ENCODE measurements at places on chromosomes 5 and 9.

DNA sequence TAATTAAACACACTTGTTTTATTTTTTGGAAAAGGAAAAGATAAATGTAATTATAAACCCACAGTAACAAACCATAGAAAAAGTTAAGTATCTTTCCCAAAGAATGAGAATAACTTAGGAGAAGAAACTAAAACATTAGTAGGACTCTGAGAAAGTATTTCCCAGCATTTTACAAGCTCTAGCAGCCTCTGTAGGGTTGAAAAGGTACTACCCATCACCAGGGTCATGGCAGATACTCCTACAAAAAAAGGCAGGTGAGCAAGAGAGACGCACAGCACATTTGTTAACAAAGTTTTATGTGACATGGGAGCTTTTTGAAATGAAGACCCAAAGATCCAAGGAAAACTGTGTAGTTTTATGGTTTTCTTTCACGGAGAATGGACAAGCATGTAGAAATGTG is 77.7 kb upstream of the FAM169A start:
- no peak for DNase-seq

DNA sequence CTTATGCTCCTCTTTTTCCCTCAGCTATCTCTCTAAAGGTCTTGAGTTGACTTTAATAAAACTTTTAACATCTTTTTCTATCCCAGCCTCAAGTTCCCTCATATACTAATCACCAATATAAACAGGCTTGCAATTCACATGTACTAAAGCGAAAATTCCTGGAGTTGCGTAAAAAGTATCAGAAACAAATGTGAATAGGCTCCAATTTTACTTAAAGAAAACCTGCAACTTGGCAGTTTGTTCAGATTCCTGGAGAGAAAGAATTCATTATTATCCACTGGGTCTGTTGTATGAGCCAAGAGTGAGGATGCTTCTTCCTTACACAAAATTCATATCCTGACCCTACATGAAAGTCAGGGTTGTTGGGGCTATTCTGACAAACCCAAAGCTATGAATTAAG is 384.2 kb downstream of the DTWD2 start:
- no peak for DNase-seq

DNA sequence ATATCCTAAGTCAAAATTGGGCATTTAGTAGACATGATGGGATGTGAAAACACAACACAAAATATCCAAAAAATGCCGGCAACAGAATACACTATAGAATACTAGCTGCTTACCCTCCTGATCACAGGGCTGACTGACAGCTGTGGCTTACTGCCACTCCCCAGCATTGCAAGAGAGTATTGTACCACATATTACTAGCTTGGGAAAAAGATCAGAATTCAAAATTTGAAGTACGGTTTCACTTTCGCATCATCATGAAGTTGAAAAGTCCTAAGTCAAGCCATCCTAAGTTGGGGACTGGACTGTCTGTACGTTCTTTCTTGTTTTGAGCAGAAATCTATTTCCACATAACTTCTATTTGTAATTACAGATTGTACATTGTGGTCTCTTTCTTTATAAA is 851.4 kb downstream of the MAT2B start:
- DNase-seq: no peak

GRCh38 chr5:133119233-133119711 is 67.5 kb downstream of the HSPA4 start:
- no peak for DNase-seq

- DNase-seq: no peak
These were observed 145.5 kb upstream of the POU5F2 start for GRCh38 chr5:93886917-93887361.

- no peak for DNase-seq
These were observed 5.5 kb downstream of the FOXB2 start for GRCh38 chr9:77024776-77025545.

DNA sequence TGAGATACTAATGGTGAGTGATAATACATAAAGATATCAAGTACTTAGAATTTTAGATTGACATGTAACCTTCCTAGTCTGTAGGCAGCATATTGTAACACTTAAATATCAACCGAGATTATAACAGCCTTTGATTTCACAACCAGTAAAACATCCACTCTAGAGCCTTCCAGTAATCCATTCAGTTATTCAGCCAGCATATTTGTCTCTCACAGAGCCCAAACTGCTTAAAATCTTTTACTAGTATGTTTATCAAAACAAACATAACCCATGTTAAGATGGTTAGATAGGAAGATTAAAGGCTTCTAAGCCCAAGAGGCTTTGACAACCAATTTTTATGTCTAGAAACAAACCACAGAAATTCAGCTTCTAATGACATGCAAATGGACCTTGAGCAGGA is 177.9 kb upstream of the FST start:
- DNase-seq: no peak

- DNase-seq: no peak
These were observed 69.4 kb upstream of the CTSL start for GRCh38 chr9:87656485-87656884.

GRCh38 chr5:56456002-56456401 is 222.9 kb upstream of the ANKRD55 start:
- DNase-seq: no peak

GRCh38 chr9:4106760-4107143 is 193.1 kb downstream of the GLIS3 start:
- DNase-seq: no peak

DNA sequence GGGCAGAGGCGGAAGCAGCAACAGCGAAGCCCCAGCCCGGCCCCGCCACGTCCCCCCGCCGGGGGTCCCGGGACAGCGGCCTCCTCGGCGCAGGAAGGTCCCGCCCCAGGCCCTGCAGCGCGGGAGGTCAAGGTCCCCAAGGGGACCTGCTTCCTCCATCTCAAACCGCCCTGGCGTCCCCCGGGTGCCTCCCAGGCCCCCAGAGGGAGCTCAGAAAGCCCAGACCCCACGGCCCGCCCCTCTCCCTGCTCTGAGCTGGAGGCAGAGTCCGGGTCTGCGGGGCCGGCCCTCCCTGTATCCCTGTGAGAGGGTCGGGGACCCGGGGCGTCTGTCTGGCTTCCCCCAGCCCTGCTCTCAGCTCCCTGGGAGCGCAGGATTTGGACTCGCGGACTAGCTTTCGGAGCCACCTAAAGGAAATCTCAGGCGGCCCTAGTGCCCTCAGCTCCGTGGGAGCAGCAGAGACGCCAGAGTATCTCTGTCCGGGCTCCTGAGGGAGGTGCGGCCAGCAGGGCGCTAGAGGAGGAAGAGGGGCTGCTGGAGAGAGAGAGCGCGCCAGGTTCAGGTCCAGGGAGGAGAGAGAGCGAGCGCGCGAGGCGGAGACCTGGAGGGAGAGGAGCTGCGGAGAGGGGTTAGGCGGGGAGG is 30.7 kb downstream of the EXOC3 start:
- DNase-seq: peak; percentile 59

DNA sequence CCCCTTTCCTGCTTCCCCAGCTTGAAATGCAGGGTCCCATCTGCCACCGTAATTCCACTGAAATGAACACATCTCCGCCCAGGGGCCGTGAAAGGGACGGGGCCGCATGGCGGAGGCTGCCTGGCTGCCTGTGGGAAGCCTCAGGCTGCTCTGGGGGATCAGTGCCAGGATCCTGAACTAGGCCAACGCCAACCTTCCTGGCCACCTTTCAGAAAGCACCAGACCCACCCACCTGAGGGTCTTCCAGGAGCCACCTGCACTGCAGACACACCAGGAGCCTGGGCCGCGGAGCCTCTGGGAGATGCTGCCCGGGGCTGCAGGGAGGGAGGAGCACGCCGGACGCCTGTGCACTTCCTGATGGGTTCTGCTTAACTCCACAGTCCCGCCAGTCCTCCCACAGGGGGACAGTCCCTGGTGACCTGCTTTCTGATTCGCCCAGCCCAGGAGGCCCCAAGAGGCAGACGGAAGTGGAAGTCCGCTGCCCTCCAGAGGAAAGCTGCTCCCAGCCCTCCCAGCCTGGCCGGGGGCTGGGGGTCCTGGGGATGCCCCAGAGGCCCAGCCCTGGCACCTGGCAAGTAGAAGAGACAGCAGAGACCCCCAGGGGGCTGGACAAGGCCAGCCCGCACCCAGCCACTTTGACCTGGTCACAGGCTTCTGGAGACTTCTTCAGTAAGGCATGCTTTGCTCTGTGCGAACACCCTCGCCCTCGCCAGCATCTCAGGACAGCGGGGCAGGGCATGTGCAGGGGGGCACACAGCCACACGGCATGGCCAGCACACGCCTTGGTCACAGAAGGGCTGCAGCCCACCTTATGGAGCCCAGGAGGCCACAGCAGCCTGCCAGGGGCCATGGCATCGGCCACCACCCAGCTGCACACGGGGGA is at the start of gene CARD9:
Gene CARD9 (minus strand): TSS at position 370 of the 883 bp plus-strand sequence. CDS start 1,591 bp downstream, outside the sequence.
- DNase-seq: no peak

DNA sequence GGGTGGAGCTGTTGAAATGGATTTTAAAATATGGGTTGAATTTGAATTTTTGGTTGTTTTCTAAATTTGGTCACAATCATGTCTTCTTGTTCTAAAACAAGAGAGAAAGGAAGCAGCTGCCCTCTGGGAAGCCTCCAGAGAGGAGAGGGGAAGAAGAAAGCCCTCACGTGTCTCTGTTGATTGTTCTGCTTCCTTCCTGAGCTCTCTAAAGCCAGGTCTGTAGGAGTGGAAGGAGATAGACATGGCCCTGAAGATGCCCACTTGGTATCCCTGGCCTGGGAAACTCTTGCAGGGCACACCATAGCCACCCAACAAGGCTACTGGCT is 59.6 kb downstream of the GALNT12 start:
- DNase-seq: no peak

DNA sequence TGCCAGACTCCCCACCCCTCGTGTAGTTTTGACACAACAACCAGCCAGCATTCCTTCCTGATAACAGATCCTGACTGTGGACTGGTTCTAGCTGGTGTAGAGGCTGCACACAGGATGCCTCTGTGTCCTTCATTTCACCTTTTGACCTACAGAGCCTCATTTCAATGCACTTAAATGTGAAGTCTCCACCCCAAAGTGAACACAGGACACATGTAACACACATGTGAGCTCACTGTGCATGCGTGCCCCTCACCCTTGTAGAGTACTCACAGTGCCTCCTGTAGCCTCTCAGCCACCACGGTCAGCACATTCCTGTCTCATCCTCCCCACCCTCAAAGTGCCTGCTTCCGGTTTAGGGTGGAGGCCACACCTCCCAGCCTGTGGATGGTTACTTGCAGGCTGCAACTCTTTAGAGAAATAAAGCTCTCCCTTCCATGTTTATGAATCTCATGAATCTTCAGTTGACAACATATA is 11.6 kb upstream of the NKD2 start:
- DNase-seq: no peak

DNA sequence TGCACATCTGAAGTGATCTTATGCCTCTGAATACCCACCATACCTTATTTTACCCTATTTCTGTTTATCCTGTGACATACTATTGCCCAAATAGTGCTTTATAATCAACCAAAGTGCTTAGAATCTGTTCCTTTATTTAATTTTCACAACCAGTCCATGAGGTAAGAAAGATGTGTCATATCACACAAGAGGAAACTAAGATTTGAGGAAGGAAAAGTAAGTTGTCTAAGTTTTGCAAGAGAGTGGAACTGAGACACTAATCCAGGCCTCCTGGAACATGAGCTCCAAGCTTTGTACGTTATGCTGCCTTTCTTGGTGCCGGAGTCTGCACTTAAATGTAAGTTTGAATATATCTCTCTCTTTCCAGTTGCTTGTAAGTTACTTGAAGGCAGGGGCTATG is 17.2 kb downstream of the KDM3B start:
- no peak for DNase-seq

DNA sequence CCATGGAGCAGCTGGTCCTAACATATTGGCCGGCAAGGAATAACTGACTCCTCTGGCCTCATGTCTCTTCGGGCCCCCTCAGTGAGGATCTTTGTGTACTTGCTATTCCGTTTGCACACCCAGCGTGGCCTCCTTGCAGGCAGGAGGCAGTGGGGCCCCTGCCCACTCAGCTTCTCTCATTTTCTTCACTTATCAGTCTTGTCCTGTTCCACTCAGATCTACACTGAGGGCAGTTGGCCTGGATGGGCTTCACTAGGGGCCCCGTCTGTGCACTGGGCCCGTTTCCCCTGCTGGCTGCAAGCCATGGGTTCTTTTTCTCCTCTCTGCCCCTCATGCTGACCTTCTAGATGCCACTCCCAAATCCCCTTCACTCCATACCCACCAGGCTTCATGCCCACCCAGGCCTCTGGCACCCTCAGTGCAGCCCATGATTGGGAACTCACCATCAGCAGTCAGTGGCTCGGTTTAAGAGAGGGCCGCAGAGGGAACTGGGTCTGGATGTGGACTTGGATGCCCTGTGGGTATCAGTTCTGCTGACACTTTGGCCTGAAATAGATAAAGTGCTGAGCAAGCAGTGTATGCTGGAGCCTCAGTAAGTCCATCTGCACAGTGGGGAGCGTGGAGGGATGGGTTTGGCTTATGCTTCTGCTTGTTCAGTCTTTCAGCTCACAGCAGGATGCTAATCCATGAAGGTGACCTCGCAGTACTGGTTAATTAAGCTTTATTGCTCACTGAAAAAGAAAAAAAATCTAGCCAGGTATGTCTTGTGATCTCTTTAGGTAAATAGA is 57.9 kb downstream of the ERBIN start:
- DNase-seq: no peak

DNA sequence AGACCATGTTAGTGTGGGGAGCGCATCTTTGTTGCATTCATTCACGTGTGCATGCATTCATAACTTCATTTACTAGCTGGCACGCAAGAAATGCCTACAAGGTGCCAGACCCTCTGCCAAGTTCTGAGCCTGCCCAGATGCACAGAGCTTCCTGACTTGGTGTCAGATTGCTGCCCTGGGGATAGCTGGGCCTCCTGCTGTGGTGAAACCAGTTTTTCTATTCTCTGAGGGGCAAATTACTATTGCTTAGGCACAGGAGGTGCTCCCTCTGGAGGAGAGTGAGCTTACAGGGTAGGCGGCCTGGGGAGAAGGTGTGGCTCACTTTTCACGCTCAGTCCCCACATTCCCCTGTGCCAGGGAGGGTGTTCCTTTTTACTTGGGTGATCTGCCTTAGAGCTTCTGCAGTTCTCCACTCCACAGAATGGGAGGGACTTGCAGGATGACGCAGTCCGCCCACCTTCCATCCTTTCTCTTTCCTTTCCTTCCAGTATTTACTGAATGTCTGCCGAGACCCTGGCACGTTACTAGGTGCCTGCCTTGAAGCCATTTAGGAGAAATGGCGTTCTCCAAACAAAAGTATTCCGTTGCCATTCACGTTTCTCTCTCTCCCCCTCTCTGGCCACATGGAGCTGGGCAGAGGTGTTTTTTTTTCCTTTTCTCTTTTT is 27.9 kb upstream of the CTNNA1 start:
- DNase-seq: peak; percentile 72

GRCh38 chr5:32147959-32148358 is 26.2 kb downstream of the GOLPH3 start:
- DNase-seq: no peak

DNA sequence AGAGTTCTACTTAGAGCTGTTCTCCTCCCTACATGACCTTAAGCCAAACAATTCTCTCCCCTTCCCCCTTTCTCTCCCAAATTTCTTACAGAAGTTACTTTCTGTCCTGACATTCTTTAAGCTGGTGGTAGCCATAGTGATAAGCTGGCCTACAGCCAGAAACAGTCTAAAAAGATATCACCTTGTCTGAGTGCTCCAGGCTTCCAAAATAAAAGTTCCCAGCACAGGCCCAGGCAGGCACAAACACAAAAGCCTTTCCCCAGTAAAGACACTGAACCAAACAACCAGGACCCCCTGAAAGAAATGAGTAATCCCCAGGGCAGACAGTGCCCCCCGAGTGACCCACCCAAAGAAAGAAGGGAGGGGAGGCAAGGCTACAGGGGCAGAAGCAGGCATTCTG is 19.2 kb downstream of the SIL1 start:
- peak; percentile 27 for DNase-seq
